Activated CD4-positive, alpha-beta T cell treated with anti-CD3 and anti-CD28 coated beads, Interleukin-2, amount 10 ng/mL, durations not matched to agents 24 days and 14 days (primary cell): ENCODE measurements at places on chromosomes 2 and 18. TPM values are rescaled to one million over a fixed set of nuclear protein-coding genes. Genes with fewer than 3 reads are reported as not detected.

- peaks cover 30% of the 10 kb centered on the region for H3K4me1 ChIP-seq
- peaks cover 2% of the 10 kb centered on the region for H3K27me3 ChIP-seq
- DNase-seq, result peak; percentile 88
- H3K36me3 ChIP-seq, result peaks cover 19% of the 10 kb centered on the region
- peak within 1 kb of the TSS; percentile 95 for H3K4me3 ChIP-seq
Measured at GRCh38 chr2:85577386-85578242, at the start of gene VAMP8. Gene VAMP8 (plus strand): TSS chr2:85577586. CDS start chr2:85577647, 61 bp downstream.

DNA sequence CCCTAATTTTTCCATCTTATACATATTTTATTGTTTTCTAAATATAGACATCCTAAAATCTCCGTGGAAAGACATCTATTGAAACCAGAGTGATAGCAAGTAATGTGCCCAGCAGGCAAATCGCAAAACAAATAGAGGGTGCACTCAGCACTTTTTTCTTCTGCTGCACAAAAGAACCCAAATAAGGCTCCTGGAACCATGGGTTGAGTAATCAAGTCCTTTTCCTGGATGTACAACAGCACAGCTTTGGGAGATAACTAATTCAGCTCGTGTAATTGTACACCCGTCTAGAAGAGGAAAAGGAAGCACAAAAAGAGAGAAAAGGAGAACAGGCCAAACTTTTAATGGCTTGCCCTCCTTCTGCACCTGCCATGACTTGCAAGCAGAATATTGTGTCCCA lies 126.9 kb upstream of the TLK1 start:
- no peak overlapping the region for H3K27ac ChIP-seq
- H3K4me1 ChIP-seq, result no peaks in the 10 kb centered on the region
- no peaks in the 10 kb centered on the region for H3K36me3 ChIP-seq
- DNase-seq, result no peak

Gene RTP5
- 0.07 TPM in 1 of 2 replicates, not detected in the other for total RNA-seq

Gene SERPINB10
- not detected in 2 replicates for total RNA-seq

DNA sequence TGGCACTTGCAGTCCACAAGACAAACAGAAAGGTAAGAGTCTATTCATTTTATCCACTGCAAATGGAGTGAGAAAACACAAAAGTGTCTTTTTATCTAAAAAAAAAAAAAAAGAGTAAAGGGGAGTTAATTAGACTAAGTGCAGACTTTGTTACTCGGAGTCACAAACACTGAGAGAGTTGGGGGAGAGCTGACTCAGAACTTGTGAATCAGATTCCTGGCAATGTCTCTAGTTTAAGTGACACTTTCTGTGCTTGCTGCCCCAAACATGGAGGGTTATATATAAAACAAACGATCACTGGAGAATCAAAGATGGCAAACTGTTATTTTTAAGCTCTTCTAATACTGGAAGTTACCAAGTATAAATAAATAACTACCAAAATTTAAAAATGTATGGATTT lies 505.8 kb upstream of the NRP2 start:
- H3K36me3 ChIP-seq, result no peaks in the 10 kb centered on the region
- DNase-seq, result no peak
- H3K27me3 ChIP-seq, result peaks cover 7% of the 10 kb centered on the region
- H3K4me1 ChIP-seq, result no peaks in the 10 kb centered on the region
- H3K4me3 ChIP-seq, result no peak overlapping the region
